IMR-90 (cell line): ENCODE measurements at places on chromosomes 2 and 18. TPM values are rescaled to one million over a fixed set of nuclear protein-coding genes. Genes with fewer than 3 reads are reported as not detected.

The CPS1 gene
- 4.3 and 5.4 TPM in 2 replicates for polyA plus RNA-seq

The EPG5 gene
- polyA plus RNA-seq = 35.1 and 37.3 TPM in 2 replicates

The MCM6 gene
- 18.6 and 21.4 TPM in 2 replicates for polyA plus RNA-seq

The HMSD gene
- 0.17 and 0.19 TPM in 2 replicates for polyA plus RNA-seq

The MC2R gene
- not detected in 2 replicates for polyA plus RNA-seq

The FKBP1B gene
- 15.1 and 16.9 TPM in 2 replicates for polyA plus RNA-seq
